ENCODE measurements at places on chromosomes 2 and 18.
A peak's percentile ranks its signal among the peaks of the same experiment; 100 is the strongest.

GRCh38 chr18:25164848-25165811 is 186.8 kb downstream of the ZNF521 start:
- DNase-seq, result peak; percentile 50

DNA sequence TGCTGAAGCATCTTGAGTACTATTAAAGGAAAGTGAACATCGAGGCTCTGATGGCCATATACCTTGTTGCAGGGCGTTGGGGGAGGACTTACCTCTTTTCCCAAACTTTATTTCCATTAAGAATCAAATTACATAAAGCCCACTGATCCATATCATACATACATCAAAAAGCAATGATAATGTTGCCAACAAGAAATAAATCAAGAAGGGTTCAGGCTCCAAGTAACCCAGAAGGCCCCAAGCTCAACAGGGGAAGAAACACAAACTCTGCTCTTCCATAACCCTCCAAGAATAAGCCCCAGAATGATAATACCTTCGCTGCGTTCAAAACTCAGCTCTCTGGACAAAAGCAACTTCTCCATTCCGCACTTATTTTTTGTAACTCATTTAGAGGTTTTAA is 32.3 kb downstream of the C1D start:
- DNase-seq, result no peak

DNA sequence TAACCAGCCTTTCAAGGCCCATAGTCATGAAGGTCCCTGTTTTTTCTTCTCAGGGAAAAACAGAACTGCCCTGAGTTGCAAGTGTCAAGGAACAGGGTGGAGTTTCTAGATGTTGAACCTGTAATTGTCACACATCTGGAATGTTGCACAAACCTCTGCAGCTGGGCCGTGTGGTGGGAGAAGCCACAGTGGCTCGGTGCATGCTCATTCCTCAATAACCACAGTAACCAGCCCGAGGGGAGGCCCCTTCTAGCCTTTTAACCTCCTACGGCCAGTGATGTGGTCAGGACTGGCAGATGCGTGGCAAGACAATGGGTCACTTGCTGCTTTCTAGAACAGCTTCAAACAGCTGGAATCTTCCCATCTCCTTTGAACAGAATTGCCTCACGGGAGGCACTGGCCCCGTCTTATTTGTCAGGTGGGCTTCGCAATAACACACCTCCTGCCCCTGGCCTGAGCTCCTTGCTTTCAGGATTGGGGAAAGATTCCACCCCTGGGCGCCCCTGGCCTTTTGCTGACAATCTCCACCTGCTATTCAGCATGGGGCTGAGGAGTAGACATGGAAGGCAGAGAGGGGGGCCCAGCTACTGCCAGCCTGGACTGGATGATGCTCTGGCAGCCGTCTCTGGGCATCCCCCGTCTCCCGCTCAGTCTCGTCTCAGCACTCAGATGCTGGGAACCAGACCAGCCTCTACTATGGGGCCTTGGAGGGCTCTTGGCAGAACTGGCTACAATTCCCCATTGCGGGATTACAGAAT is 102.9 kb downstream of the KLHL29 start:
- DNase-seq, result peak; percentile 49

DNA sequence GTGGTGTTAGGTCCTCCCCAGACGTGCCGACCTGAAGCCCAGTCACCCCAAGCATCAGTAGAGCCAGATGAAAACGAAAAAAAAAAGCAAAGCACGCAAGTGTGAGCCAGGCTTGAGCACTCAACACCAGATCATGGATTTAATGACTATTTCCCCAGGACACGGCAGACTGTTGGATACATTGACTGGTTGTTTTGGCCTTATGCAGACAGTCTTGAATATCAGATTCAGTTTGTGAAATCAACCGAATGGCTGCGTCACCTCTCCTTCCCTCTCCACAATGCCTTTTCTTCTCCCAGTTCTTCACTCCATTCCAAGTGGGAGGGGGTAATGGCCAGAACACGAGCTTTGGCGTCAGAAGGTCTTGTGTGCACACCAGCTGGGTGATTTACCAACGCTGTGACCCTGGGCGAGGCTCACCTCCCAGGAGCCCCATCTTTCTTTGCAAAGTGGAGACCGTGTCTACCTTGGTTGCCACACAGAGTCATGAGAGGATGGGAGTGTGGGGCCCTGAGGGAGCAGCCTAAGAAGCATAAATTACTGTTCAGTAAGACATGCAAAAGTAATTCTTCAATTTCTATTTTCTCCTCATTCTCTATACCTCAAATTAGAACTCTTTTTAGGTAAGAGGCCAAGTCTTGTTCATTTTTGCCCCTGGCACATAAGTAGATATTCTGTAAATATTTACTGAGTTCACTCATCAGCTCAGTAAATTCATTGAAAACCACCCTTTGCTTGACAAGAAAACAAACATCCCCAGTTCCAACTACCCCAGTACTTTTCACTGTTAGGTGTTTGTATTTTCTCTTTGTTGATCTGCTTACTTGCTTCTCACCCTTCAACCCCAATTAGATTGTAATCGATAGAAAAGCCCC is 181.1 kb upstream of the COPS8 start:
- DNase-seq, result no peak

DNA sequence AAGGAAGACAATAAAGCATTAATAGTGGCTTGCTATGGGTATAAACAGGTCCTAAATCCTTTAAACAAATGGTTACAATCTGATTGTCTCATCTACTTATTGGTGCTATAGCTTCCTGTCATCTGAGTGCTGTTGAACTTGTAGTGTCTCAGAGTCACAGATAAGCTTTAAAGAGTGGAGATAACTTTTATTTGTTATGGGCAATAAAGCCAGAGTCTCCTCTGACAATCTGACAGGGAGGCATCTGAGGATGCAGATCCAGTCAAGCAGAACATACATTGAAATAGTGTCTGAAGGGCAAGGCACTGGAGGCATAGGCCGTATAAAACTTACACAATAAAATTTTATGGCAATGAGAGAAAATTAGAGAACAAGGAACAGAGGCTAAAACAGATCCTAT is 1132.4 kb upstream of the CDH2 start:
- no peak for DNase-seq

GRCh38 chr2:111172666-111173065 is 52.0 kb downstream of the BCL2L11 start:
- DNase-seq, result no peak

DNA sequence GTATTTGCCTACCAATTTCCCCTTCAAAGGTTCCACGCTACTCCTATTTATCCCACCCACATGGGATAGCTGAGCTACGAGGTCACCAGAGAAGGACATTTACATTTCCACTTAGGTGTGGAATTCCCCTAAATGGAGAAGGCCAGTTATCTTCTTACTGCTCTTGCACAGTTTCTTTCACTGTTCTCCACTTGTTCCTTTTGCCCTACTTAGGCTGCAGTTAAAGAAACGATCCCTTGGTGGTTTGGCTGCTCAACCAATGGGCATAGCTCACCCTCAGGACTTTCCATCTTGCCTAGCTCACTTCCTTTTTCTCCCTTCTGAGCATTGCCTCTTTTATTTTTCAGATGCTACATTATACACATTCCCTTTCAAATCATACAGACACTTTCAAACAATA is 11.2 kb upstream of the NABP1 start:
- peak; percentile 16 for DNase-seq

All from GM10248 (cell line).